ENCODE measurements at places on chromosomes 16 and 17.

DNA sequence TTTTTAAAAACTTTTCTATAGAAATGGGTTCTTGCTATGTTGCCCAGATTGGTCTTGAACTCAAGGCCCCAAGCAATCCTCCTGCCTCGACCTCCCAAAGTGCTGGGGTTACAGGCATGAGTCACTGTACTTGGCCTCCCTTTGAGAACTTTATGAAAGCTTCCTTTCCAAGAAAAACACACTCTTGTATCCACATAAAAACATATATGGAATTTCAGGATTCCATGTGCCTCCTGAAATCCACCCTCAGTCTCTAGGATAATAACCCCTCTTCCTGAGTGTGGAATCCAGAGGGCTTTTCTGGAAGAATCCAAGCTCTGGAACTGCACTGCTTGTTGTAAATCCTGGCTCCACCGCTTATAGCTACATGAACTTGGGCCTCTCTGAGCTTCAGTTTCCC lies 53.2 kb upstream of the MRTFB start:
- no peak for DNase-seq

DNA sequence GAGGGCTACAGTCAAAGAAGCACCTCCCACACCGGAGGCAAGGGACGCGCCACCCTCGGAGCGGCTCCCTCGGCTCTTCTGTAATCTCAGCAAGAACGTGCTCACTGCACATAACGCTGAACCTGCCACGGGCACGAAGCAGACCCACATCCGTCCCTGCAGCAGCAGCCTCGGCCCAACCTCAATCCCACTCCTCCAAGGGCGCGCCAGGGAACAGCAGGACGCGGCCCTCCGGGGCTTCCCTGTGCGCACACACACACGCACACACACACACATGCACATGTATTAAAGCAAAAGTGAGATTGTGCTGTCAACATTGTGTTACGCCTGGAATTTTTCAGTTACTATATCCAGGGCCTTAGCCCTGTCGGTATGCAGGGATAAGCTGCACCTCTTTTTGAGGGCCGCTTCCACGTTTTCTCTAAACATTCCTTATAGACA lies 54.0 kb downstream of the TBC1D16 start:
- DNase-seq: no peak

DNA sequence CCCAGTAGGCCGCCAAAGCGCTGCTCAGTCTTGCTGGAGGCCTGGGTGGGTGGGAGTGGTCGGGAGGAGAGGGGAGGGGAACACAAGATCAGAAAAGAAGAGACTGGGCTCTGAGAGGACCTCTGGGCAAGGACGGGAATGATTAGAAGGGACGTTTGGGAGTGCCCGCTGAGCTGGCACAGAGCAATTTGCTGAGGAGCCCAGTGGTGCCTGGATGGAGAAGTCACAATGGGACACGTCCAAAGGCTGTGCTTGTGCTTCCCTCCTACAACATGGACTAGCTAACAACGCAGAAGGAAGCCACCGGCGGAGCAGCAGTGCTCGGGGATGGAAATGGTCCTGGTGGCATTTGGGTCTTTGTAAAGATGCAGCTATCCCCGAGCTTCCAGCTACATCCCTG lies 45.6 kb upstream of the CACNG4 start:
- DNase-seq: no peak

- no peak for DNase-seq
Observed at GRCh38 chr17:48014595-48015111, 22.9 kb downstream of the COPZ2 start.

DNA sequence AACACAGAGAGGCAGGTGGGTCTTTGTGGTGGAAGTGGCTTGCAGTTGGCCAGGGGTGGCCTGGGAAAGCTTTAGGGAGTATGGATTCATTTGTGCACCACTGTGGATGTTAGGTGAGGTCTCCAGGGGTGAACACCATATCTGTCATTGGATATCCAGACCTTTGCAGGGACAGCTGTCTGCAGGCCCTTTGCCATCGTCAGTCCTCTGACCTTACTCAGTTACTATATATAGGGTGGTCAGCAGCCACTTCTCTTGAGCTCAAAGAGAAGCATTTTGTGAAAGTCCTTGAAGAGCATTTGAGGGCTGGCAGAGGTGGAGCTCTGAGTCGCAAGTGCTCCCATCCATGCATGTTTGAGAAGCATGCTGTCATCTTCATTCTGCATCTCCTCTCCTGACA lies 40.4 kb downstream of the TMEM11 start:
- no peak for DNase-seq

DNA sequence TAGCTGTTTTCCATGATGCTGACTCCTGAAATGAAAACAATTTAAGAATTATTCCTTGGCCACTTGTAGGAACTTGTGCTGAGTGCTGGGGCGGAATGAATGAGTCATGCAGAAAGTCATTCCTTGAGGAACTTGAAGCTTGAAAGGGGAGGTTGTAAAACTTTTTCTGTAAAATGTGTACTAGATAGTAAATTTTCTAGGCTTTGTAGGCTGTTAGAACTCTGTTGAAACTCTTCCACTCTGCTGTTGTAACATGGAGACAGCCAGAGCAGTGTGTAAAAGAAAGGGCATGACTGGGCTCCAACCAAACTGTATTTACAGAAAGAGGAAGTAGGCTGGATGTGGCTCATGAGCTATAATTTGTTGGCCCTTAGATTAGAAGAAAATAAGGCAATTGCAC lies 46.1 kb downstream of the ABCA8 start:
- DNase-seq: peak; percentile 94

DNA sequence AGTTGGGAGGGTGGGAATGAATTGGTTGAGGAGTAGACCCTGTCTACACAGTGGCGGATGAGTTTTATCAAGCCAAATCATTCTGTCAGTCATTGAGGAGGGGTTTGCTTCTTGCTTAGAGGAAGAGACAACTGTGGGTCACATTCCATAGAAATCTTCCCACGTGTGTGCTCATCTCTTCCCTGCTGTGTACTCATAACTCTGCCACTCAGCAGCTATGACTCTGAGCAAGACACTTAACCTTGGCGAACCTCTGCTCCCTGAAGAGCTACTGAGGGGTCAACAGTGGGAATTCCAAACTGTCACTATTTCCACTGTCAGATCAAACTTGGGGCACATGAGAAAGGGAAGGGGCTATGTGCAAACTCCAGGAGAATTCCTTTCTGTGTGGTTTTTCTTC lies 72.6 kb upstream of the COX10 start:
- DNase-seq: peak; percentile 1

- no peak for DNase-seq
Observed at GRCh38 chr16:59514651-59515050, 780.5 kb upstream of the GOT2 start.

DNA sequence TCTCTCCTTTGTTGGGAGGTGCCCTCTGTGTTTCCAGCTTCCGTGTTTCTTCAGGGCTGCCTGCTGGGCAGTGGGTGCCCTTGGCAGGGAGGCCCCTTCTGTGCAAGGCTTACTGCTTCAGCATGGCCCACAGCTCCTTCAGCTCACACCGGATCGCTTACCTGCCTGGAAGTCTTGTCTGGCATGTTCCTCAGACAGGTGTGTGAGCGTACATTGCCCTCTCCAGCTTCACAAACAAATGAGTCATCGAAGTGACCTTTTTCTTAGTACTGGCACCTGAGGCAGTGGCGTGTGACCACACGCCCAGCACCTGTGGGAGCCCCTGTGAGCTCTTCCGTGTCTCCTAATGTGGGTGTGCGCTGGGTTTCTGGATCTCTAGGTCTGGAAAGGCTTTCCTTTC lies 3.5 kb downstream of the RAB40C start:
- DNase-seq: no peak

DNA sequence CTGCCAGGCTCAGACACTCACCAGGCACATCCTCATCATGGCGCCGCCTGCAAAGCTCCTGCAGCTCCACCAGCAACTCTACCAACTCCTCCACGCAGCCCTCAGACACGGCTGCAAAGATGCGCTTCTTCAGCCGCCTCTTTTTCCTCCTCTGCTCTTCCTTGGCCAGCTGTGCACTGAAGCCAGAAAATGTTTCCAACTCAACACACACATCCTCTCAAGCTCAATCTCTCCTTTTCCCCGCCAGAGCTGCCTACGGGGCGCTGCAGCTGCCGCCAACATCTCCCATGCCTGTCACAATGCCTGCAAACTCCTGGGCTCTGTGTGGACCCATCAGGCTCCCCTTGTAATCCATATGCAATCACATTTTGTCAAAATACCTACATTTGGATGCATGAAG lies 14.2 kb downstream of the TRPV3 start:
- DNase-seq: no peak

- no peak for DNase-seq
Observed at GRCh38 chr17:39626171-39627046, at the start of gene PPP1R1B. Gene PPP1R1B (plus strand): TSS chr17:39626952. CDS start chr17:39627393, 441 bp downstream.

DNA sequence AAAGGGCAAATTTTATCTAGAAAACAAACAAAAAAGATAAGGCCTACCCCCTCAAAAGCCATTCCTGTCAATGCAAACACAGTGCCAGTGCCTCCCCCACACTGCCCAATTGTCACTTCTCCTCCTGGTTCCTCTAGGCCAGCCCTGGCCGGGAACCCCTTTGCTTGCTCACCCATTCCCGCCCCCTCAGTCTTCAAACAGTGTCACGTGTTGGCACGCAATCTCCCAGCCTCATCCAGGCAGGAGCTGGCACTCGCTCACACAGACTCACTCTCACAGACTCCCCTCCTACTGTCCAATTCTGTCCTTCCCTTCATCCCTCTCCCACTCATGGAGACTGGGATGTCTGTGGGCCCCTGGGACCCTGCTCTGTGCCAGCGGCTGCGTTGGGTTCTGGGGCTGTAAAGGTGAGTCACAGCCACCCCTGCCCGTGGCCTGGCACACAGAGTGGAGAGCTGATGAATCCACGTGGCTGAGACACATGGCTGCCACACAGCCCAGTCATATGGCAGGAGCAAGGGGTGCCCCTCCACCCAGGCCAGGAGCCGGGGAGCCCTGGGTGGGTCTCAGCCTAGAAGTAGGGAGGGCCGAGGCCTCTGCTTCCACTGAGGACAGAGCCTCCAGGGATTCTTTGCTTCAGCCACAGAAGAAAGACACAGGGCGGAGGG lies 54.8 kb downstream of the VAC14 start:
- no peak for DNase-seq

DNA sequence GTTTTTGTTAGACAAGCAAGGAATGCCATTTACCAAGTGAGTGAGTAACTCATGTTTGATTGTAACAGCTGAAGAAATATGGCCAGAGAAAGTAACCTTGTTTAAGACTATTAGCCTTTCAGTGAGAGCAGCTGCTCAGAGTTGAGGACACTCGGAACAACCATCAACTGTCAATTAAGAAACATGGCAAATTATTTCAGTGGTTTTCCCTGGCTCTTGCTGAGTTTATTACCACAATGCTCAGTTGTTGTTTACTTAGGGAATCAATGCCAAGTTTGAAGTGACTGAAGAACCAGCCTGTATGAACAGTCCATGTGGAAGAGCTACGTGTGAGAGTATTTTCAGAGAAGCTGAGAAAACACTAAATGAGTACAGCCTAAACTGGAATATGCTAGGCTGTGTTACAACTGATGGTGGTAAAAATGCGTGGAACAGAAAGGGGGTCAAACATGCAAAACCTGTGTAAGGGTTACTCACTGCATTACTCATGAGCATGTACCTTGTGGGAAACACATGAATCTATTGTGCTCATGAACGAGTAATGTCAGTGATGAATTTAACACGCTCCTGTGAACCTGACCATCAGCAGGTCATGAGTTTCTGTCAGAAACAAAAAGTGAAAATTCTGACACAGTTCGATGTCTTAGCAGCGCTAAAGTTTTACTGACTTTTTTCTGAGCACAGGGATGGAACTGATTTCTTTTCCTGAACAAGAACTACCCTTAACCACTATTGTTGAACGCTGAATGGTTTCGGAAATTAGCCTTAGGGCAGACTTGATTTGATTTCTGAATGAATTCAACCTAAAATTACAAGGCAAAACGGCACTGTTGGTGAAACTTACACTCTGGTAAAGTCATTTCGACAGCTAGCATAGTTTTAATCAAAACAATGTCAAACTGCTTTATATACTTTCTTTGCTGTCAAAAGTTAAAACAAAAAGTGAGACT lies 33.5 kb downstream of the GNA13 start:
- DNase-seq: peak; percentile 82

DNA sequence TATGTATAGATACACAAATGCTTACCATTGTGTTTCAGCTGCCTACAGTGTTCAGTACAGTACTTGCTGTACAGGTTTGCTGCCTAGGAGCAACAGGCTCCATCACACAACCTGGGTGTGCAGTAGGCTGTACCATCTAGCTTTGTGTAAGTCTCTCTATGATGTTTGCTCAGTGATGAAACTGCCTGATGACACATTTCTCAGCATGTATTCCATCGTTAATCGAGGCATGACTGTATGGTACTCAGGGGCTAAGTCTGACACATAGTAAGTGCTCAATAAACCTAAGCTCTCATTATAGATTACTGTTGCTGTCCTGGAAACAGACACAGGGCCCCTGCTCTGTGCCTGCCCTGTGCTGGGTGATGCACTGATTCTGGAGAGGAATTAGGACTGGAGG lies 18.1 kb downstream of the KCNJ12 start:
- DNase-seq: no peak

DNA sequence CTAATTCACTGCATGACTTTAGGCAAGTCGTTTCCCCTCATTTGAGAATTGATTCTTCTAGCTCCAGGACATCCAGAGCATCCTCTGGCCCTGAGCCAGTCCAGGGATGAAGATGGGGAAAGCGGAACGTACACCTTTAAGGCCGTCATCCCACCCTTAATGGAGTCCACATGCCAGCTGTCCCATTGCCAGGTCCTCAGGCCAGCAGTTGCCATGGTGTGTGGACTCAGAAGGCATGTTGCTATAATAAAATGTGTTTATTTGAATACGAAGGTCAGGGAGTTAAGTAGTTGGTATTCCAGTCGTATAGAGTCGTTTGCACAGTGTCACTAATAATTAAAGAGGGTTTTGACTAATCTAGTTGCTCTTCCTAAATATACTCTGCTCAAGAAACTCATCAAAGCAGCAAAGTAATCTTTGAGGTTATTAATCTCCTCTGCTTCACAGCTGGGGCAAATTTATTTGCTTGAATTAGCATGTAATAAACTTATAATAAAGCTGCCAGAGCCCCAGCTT lies 30.4 kb downstream of the CCDC182 start:
- DNase-seq: no peak

DNA sequence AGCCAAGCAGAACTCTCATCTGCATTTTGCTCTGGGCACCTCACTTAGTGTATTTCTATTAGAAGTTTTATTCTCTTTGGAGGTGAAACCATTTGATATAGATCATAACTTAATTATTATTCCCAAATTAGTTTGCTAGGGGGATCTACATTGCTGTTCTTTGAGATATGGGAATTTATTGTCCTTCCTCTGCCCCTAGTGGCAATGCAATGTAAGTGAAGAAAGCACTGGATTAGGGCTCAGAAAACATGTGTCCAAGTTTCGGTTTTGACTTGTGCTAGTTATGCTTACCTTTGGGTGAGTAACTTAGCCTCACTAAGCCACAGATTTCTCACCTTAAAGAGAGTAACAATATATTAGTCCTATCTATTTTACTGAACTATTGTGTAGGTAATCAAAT lies 2.9 kb downstream of the KRT39 start:
- DNase-seq: no peak

GRCh38 chr17:6248061-6248460 lies 177.9 kb downstream of the WSCD1 start:
- no peak for DNase-seq

- no peak for DNase-seq
Observed at GRCh38 chr17:45063198-45063597, 2.1 kb downstream of the NMT1 start.
